ENCODE measurements at places on chromosomes 13 and 19.

DNA sequence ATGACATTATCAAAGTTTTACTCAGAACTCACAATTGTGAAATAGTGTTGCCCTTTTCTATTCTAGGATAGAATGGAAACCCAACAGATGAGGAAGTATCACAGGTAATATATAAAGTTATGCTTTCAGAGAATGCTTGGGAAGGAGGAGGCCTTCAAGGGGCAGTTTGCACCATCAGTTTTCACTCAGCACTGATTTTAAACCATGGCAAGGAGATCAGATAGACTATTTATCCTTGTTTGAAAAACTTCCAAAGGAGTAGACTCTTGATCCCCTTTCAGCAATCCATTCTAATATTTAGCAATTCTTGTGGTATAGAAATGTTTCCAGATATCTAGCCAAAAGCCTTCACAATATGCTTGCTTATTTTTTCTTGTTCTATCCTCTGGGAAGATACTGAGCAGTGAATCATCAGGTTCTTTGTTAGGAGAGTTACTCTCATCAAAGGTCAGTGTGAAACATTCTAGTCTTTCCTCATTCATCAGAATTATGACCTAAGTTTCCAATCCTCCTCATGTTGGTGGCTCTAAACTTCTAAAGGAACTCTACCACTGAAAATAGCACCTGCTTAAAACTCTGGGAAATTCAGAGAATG is 3.8 kb downstream of the GPC6 start:
- no peak for DNase-seq

DNA sequence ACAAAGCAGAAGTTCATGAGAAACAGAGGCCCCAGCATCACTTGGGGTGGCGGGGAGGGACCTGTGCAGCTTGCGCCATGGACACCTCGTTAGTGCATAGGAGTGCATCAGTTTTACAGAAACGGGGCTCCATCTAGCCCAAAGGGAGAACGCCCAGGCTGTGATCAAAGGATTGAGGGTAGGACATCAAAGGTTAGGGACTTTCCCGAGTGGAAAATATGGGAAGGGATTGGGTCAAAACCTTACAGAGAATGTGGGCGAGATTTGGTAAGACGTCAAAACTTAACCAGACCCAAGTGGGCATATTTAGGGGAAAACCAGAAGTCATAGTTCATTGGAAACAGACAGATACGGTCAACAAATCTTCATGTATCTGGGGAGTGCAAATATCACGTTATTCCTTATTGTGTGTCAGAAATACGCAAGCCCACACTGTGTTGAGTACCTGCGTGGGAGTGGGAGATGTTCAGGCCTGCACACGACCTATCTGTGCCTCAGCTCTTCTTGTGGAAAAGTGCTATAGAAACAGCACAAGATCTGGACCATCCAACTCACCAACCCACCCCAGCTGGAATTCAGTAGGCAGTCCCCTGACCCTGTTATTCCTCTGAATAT is 9.4 kb upstream of the GRAMD1A start:
- DNase-seq, result no peak

GRCh38 chr13:42883771-42884467 is 102.5 kb downstream of the FAM216B start:
- DNase-seq, result no peak

- DNase-seq, result no peak
Measured at GRCh38 chr19:12202250-12202649, 39.4 kb downstream of the ZNF136 start.

- no peak for DNase-seq
Measured at GRCh38 chr19:51501594-51502263, at the start of gene SIGLEC12. SIGLEC12 (minus strand) TSS chr19:51501800; CDS start chr19:51501733, 67 bp downstream.

DNA sequence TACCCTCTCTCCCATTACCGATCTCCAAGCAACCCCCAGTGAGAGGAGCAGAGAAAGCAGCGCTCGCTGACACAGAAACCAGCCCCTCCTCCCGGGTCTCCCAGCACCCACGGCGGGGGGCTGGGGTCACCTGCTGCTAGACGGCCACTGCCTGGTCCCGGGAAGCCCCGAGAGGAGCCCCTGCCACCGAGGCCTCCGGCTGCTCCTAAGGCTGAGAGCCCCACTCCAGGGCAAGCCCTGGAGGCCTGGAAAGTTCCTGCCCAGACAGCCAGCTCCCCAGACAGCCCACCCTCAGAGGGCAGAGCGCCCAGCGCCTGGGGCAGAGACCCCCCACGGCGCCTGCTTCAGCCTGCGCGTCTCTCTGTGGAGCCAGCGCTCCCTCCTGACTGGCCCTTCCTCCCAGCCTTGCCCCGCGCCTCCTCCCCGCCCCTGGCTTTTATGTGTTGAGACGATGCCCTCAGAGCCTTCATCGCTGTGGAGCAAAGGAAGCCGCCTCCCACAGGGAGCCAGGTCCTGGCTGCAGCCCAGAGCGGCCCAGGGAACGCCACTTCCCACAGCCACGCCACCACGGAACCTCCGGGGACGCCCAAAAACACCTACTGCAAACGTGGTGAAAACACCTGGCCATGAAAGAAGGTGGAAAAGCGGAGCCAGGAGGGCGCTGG is 51.1 kb downstream of the MLLT1 start:
- no peak for DNase-seq

- no peak for DNase-seq
Measured at GRCh38 chr13:33352041-33352440, 66.5 kb upstream of the STARD13 start.

DNA sequence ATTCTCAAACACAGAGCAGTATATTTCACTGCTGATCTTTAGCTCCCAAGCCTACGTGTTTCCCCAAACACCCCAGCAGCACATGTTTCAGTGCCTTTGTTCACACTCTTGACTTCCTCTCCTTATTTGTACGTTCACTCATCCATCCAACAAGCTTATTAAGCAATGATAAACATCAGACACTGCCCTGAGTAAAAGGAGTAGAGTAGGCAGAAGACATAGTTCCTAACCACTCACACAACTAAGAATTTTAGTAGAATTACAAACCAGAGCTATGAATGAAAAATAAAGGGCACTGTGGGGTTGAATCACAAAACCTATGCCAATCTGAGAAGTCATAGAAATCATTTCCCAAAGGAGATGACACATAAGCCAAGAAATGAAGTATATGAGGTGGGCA is 213.5 kb downstream of the DIAPH3 start:
- DNase-seq, result no peak

GRCh38 chr13:44652168-44652567 is 76.0 kb upstream of the TSC22D1 start:
- DNase-seq, result no peak
